ENCODE measurements at places on chromosomes 6 and 20.

GRCh38 chr6:117482240-117483003, at the start of gene DCBLD1:
Gene DCBLD1, plus strand, starts transcription at chr6:117482674. Its CDS starts 108 bp downstream, at chr6:117482782.
- DNase-seq, result peak; percentile 75

DNA sequence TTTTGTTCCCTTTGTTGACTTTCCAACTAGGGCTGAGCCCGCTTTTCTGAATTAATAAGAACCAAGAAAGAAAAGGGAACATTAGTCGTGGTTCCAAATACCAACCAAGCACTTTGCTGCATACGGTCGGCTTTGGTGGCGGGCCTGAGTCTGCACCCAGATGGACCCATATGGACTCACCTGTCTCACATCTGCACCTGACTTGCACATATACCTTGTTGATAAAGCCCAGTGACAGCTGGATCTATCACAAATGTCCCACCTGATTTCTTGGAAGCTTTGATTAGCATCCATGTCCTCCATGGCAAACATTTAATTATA, 39.0 kb downstream of the TPD52L1 start:
- DNase-seq, result no peak

GRCh38 chr6:159444056-159444760, 248.8 kb downstream of the SOD2 start:
- no peak for DNase-seq

GRCh38 chr6:7254980-7255835, 57.8 kb downstream of the SSR1 start:
- DNase-seq, result no peak

DNA sequence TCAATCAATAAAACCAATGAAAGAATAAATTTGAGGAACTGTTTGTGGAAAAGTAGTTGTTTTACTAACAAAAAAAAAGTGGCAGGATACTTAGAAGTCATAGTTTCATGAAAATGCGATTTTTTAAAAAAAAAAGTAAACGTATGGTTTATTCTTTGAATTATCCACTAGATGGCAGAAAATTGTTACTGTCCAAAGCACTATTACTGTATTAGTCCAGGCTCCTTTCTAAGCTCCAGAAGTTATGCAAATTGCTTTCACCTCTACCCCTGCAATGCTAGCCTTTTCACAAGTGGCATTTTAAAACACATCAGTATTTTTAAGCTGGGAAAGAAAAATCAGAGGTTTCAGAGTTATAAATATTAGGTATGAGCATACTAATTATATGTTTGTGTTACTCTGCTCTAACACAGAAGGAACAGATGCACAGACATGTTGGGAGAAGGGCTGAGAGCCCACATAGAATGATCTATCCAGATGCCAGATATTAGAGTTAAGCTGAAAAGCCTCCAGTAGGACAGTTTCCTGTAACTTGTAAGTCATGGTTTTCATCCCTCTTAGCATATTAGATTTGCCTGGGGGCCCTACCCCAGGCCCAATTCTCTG, 63.9 kb downstream of the FHL5 start:
- no peak for DNase-seq

- no peak for DNase-seq
These were observed 43.2 kb downstream of the TMEM242 start for GRCh38 chr6:157280157-157280556.

DNA sequence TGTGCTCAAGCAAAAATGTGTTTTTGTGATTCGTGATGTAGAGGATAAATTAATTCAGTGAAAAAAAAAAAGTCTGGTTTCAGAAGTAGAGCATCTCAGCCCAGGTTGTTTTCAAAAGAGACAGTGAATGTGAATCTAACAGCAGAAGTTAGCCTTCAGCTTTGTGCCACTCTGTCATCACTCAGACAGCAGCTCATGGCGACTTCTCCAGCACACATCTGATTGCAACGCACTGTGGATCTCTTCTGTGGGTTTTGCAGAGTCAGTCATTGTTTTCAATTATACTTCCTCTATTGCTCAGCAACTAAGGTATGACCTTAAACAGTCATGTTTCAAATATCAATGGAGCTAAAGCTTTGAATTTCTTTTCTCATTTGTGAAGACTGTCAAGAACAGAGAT, 335.5 kb upstream of the POU3F2 start:
- DNase-seq, result no peak

DNA sequence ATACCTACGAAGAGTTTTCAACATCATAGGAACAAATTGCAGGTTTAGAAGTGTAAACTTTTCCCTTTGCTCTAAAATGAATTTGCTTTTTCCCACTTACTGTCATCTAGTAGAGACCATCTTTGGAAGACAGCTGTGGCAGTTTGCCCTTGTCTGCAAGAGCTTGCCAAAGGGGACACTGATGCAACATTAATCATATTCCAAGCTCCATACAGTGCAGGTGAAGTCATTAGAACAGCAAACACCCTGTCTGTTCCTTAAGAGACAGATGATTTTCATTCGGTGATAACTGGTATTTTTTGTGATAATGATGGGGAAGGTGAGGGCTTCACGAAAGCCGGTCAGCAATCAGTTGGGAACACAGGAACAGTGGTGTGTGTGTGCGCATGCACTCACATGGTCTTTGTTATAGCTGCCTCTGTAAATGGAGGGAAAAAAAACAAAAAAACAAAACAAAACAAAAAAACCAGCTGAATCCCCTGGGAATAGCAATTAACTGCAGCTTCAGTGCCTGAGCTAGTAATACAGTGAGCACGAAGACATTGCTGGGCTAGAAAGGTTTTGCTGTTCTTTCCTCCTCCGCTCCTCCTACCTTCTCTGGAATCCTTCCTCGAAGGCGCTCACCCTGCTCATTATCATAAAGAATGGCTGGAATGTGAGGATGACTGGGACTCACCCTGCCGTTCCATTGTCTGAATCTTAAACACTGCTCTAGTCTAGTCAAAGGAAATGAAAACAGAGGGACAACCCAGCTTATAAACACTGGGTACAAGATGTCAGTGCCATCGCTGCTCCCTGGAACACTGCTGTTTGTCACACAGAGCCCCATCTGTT, 35.2 kb upstream of the KIF13A start:
- no peak for DNase-seq

DNA sequence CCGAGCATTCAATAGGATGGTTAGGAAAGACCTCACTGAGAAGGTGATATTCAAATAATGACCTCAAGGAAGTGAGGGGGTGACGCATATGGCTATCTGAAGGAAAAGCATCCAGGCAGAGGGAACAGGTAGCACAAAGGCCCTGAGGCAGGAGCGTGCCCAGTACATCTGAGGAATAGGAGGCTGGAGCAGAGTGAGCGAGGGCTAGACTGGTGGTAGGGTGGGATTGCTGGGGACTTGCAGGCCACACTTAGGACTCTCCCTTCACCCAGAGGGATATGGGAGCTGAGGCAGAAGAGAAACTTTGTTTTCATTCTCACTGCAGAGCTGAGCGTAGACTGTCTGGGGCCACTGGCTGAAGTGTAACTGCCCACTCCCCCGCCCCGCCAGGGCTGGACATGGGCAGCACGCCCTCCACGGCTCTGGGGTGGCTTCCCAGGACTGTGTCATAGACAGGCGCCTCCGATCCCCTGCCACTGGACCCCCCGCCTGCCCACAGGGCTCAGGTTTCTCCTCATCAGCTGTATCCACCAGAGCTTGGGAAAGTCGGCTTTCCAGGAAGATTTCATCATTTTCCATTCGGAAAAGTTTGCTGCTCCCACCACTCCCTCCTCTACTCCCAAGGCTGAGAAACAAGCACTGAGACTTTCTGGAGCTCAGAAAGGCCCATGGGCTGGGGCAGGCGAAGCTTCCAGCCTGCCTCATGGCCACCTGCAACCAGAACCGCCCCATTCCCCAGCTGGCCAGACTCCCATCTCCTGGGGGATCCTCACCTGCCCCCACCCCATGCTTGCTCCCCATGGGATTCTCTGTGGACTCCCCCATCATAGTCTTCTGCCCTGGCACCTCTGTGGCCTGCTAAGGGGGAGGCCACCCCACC, 142.6 kb downstream of the MRPL14 start:
- no peak for DNase-seq

DNA sequence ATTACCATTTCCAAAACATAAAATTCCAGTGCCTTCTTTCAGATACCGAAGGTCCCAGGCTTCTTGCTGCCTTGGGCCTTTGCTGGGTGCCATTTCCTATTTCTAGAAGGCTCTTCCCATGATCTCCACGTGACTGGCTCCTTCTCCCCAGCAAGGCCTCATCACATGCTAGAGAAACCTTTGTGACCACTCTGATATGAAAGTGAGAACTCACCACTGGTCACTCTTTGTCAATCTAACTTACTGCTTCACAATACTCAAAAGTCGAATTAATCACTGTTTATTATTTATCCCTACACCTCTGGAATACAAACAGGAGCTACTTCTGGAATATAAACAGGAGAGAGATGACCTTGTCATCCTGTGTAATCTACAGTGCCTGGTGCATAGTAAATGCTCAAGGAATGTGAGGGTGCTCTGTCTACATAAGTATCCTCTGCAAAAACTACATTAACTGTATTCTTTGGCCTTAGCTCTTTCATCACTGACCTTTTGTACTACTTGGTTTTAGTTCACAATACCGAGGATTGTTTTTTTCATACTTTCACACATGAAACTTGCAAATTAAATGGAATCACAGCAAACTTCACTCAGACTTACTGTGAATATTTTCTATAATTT, 1.6 kb downstream of the STX7 start:
- DNase-seq, result no peak

DNA sequence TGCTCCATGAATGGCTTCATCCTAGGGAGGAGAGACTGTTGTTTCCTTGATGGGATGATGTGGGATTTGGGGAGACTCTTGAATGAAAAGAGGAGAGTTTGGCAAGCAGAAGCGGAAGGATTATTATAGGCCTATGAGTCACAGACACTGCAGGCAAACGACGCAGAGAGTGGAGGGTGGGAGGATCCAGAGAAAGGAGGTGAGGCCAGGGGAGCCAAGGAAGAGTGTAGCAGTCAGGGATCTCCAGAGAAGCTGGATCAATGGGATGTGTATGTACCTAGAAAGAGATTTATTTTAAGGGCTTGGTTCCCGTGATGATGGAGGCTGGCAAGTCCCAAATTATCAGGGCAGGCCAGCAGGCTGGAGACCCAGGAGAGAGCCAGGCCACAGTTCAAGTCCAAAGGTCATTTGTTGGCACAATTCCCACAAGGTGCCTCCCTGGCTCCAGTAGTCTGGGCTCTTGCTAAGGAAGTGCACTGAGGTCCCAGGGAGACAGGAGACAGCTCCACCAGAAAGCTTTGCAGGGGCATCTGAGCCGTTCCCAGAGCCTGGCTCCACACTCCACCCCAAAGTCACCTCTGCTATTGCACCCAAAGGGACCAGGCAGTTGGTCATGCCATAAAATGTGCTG, 76.0 kb downstream of the ADTRP start:
- DNase-seq, result no peak

DNA sequence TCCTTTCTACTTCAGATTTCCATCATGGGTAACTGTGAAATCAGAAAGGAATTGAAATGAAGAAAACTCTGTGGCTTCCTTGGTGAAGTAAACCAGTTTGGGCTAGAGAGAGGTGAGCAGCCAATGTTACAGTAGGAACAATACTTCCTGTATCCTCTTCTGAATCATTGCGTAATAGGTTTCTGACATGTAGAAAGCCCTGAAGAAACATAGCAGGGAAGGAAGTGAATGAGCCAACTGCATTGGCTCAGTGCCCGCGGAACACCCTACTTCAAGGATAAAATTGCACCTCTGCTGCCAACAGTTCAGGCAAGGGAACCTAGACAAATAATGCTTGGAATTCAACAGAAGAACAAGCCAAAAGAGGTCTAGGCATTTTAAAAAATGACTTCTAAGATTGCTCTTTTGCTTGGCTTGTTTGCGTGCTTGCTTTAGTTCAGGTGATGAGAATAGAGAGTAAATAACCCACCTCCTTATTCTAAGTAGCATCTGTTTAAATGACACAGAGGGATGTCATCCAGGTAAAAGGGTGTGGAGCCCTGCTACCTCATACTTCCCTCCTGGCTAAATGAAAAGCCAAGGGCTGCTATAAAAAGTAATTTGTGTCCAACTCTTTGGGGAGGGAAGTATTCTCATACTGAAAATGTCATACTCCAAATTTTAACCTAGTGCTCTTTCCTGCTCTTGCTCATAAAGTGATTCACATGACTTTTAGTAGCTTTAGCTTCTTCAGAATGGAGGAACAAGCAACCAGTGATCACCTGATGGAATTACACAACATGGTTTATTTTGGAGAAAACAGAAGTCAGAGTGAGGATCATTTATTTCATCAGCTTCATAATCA, 30.0 kb upstream of the AKIRIN2 start:
- no peak for DNase-seq

Data from type B pancreatic cell (in vitro differentiated cells).